HCT116 (cell line): ENCODE measurements at places on chromosomes 12 and 14.

- no peaks in the 10 kb centered on the region for H3K4me1 ChIP-seq
- H3K4me3 ChIP-seq, result no peak overlapping the region
- peaks cover 10% of the 10 kb centered on the region; the same call in 1 of the 2 replicates for H3K27me3 ChIP-seq
- H3K27ac ChIP-seq, result no peak overlapping the region
- no peak for DNase-seq
Measured at GRCh38 chr14:33634631-33635030, 316.2 kb downstream of the EGLN3 start.

- H3K4me1 ChIP-seq, result no peaks in the 10 kb centered on the region
- H3K36me3 ChIP-seq, result no peaks in the 10 kb centered on the region
- H3K27ac ChIP-seq, result no peak overlapping the region
- DNase-seq, result no peak
- H3K27me3 ChIP-seq, result no peaks in the 10 kb centered on the region
Measured at GRCh38 chr12:25585021-25585523, 32.0 kb upstream of the LMNTD1 start.

- H3K27me3 ChIP-seq, result peaks cover 24% of the 10 kb centered on the region
- H3K36me3 ChIP-seq, result no peaks in the 10 kb centered on the region
- no peak overlapping the region for H3K27ac ChIP-seq
Measured at GRCh38 chr12:5830111-5830510, 114.9 kb downstream of the ANO2 start.

DNA sequence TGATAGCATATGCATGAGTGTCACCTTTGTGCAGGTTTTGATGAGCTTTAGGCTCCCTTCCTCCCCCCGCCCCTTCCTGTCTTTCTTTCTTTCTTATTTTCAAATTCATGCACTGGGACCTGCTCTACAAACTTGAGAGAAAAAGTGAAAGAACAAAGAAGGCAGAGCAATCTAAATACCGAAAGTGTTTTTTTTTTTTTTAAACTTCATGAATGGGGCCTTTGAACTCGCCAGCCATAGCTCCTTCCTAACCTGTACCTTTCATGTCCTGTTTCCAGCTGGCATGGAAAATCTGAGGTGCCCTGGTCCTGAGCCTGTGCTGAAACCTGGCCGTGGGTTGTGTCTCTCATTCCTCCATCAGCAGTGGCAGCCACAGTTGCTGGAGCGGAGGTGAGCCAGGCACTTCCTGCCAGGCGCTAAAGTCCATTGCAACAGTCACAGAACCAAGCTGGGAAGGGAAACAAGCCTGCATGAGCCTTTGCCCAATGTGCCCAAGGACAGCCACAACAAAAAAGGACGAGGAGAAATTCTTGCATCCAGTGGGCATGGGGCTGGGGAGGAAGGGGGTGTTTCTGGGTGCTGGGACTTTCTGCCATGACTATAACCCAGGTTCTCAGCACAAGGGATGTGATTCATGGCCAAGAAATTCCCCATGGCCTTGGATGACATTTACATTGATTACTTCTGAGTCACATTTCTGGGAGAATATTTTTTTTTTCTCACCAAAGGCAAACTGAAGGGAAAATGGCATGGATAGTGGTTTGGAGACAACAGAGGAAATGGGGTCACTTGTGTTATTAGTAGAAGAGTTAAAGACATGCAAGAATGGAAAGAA lies 102.7 kb downstream of the TMEM30B start:
- peak overlapping the region; percentile 95 for H3K27ac ChIP-seq
- H3K27me3 ChIP-seq, result no peaks in the 10 kb centered on the region
- DNase-seq, result peak; percentile 83
- H3K4me1 ChIP-seq, result peaks cover 34% of the 10 kb centered on the region

GRCh38 chr12:2732290-2732689 lies 62.5 kb upstream of the FKBP4 start:
- H3K27me3 ChIP-seq, result peaks cover 83% of the 10 kb centered on the region
- H3K36me3 ChIP-seq, result no peaks in the 10 kb centered on the region
- no peak overlapping the region for H3K4me3 ChIP-seq
- H3K27ac ChIP-seq, result no peak overlapping the region
- H3K4me1 ChIP-seq, result no peaks in the 10 kb centered on the region

DNA sequence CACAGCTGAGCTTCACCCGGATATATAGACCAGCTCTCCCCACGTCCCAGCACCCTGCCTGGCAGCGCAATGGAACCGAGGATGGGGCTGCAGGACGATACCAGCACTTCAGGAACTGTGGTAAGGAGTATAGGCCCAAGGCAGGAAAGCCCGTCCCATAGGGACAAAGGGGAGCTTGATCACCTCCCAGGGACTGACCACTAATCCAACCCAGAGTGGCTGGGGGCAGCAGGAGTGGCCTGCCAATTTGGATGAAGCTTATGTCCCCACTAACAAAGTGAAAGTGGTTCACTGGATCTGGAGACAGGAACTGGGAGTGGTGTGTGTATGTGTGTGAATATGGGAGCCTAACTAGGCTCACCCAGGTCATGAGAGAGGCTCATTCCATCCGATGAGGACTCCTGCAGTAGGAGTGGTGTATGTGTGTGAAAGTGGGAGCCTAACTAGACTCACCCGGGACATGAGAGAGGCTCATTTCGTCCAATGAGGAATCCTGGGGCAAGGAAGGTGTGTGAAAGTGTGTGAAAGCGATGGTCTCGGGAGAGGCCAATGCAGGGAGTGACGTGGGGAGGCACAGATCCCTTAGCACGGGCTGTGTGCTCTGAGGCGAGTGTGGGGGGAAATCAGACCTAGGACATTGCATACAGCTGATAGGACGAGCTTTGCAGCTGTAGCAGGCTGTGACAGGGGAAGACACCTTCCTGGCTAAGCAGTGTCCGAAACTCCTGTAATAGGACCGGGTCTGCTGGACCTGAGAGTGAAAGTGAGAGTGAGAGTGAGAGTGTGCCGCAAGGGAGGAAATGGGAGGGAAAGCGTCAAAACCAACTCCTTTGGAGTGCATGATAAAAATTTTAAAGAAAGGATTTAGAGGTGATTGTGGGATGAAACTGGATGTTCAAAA lies 25.7 kb downstream of the KLRK1 start:
- H3K4me1 ChIP-seq, result peaks cover 52% of the 10 kb centered on the region
- no peaks in the 10 kb centered on the region for H3K36me3 ChIP-seq
- peak overlapping the region; percentile 89 for H3K27ac ChIP-seq
- no peak for DNase-seq
- H3K4me3 ChIP-seq, result peak overlapping the region; percentile 74

DNA sequence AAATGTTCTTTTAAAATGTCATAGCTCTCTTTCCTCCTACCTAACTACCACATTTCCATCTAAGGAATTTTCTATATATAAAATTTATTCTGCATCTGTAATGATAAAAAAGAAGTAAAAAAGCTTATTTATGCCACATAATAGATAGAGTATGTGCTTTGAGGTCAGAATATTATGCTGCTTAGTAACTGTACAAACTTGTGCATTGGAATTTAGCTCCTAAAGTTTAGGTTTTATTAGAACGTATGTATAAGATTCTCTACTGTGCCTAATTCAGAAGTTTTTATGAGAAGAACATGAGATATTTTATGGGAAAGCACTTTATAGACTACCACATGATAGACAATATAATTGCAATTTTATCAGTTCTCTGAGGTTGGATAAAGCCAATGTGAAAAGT lies 384.6 kb downstream of the SLC16A7 start:
- no peak overlapping the region for H3K4me3 ChIP-seq
- H3K36me3 ChIP-seq, result no peaks in the 10 kb centered on the region
- DNase-seq, result no peak
- H3K27me3 ChIP-seq, result no peaks in the 10 kb centered on the region

DNA sequence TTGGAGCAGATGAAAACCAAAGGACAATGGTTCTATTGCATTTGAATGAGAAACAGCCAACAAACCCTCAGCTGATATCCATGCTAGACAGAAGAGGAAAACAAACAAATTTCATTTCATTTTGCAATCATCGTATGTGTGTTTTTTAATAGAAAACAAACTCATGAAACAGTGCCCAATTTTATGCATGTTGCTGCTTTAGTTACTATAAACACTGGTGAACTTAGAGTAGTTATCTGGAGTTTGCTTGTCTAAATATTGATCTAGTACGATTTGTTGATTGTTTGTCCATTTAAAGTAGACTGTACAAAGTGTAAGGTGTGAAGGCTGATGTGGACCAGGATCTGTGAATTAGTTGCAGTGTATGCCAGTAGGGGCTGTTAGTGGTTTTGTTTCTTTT lies 166.6 kb downstream of the KITLG start:
- H3K27ac ChIP-seq, result no peak overlapping the region
- DNase-seq, result no peak

DNA sequence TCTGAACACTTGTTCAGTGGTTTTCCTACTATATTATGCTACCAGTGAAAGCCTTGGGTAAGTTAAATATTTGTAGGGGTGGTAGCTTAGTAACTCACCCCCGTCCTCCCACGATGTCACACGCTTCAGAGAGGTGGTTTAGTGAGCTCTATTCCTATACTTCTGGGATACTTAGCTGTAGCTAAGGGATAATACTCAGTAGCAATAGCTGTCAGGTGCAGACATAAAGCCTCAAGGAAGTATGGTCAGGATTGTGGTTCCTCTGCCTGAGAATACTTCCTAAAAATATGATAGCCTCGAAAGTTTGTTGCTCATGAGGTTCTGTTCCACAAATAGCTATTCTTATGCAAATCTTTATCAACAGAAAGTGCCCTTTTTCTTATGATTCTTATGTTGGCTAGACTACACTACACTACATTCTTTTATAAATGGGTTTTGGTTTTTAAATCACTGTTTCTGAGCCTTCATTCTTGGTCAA lies 11.9 kb downstream of the DLST start:
- H3K27me3 ChIP-seq, result no peaks in the 10 kb centered on the region
- H3K4me3 ChIP-seq, result no peak overlapping the region
- no peak for DNase-seq
- peaks cover 82% of the 10 kb centered on the region; the same call in 1 of the 2 replicates for H3K36me3 ChIP-seq

DNA sequence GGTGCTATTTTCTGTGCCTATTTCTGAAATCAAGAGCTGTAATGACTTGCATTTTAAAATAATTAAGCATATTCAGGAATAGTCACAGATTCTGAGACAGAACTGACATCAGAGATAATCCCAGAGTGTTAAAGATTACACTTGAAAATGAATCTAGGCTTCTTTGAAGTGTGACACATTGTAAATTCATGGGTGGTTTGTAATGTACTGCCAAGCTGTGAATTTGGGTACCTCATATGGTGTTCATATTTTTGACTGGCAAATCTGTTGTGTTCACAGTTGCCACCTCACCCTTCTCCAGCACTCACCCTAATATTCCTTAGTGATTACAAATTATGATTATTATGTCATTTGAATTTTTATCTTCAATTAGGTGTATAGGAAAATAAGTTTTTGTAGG lies 78.5 kb upstream of the CSRP2 start:
- H3K4me1 ChIP-seq, result no peaks in the 10 kb centered on the region
- no peak overlapping the region for H3K4me3 ChIP-seq

DNA sequence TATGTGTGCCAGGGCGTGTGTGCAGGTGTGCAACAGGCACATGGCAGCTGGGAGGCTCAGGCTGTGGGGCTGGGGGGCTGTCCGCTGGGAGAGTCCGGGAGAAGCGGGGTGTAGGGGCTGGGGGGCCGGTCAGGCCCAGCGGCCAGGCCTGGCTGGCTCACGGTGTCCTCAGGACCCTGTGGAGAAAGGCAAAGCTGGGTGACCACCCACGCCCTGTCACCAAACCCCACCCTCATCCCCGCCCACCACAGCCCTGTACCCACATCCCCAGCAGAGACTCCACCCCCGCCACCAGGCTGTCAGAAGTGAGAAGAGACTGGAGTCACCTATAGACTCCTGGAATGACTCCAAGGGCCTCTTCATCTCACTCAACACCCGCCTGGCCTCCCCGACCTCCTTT lies 85.3 kb downstream of the SCARB1 start:
- no peaks in the 10 kb centered on the region for H3K36me3 ChIP-seq
- no peaks in the 10 kb centered on the region for H3K27me3 ChIP-seq
- no peaks in the 10 kb centered on the region for H3K4me1 ChIP-seq
- DNase-seq, result no peak
- no peak overlapping the region for H3K27ac ChIP-seq

- peak; percentile 18 for DNase-seq
- no peaks in the 10 kb centered on the region for H3K36me3 ChIP-seq
- H3K4me3 ChIP-seq, result no peak overlapping the region
- H3K27me3 ChIP-seq, result no peaks in the 10 kb centered on the region
- no peaks in the 10 kb centered on the region for H3K4me1 ChIP-seq
Measured at GRCh38 chr14:97021571-97022168, 224.5 kb downstream of the VRK1 start.

DNA sequence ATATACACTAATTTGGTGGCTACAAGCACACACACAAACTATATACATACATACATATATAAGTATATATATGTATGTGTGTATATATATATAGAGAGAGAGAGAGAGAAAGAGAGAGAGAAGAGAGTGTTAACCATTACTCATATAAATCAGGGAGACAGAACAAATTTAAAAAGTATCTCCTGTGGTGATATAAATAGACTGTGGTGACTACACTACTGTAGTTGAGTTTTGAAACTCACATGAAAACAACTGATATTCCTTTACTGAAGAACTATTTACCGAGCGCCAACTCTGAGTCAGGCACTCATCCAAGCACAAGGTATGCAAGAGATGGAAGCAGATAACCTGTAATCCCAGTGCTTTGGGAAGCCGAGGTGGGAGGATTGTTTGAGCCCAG lies 67.3 kb upstream of the ANO6 start:
- DNase-seq, result no peak
- H3K27ac ChIP-seq, result no peak overlapping the region
- H3K36me3 ChIP-seq, result no peaks in the 10 kb centered on the region
- H3K4me3 ChIP-seq, result no peak overlapping the region

GRCh38 chr12:6435961-6436715 lies 8.6 kb upstream of the CD27 start:
- no peak overlapping the region for H3K27ac ChIP-seq
- H3K36me3 ChIP-seq, result no peaks in the 10 kb centered on the region
- H3K4me1 ChIP-seq, result peaks cover 6% of the 10 kb centered on the region
- H3K4me3 ChIP-seq, result no peak overlapping the region
- no peaks in the 10 kb centered on the region for H3K27me3 ChIP-seq

DNA sequence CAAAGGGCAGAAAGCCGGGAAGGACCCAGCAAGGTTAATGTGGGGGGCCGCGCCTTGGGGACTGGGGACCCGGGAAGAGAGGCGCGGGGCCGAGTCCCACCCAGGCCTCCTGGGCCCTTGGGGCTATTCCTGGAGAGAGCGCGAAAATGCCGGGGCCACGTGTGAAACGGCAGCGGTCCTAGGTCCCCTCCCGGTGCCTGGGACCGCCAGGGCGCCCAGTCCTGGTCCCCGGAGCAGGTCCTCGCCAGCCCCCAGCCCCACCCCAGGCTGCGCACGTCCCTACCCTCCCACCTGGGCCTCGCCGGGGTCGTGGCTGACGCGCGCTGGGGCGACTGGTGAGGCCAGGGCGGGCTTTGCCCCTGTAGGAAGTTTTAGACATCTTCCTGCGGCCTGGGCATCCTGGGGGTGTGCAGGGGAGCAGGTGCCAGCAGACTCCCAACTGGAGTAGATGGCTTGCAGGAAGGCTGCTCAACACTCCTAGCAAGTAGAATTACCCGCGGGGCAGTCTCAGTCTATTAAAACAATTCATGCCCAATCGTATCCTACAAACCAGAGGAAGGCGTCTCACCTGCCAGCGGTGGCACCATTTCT lies 708 bp downstream of the FAR2 start:
- DNase-seq, result no peak
- no peaks in the 10 kb centered on the region for H3K27me3 ChIP-seq
- H3K27ac ChIP-seq, result peak overlapping the region; percentile 44; the same call in 1 of the 2 replicates
- H3K36me3 ChIP-seq, result no peaks in the 10 kb centered on the region
- peak overlapping the region; percentile 62 for H3K4me3 ChIP-seq
- peaks cover 22% of the 10 kb centered on the region for H3K4me1 ChIP-seq
